ENCODE measurements at places on chromosomes 2 and 18.
A peak's percentile ranks its signal among the peaks of the same experiment; 100 is the strongest.

DNA sequence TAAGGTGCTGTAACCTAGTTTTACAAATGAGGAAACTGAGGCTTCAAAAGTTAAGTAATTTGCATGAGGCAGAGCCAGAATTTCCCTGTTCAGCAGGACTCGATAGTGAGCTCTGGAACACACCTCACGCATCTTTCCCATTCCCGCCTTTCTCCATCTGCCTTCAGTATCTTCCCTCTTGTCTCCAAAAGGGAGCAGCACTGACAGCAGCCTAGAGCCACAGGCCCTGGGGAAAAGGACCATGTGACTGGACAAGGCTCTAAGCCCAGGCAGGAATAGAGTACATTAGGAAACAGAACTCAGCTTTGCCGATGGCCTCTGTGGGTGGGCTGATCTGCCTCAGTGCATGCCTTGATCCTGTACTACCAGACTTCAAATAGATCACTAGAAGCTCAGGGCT is 21.5 kb downstream of the GPR155 start:
- DNase-seq = no peak

DNA sequence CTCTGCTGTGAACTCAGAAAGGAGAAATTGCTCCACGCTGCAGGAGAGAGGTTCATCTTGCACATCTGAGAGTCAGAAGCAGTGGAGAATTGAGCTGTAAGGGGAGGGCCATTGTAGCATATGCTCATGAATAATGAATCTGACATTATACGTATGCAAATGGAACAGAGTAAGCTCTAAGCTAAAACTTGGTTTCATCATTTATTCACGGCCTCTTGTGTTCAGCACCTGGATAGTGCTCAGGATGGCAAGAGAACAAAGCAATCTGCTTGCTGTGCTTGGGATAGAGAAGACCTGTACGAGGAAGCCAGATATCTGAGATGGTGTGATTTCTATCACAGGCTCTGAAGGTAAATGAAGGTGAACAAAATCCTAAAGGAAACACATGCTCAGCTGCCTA is 87.9 kb upstream of the GCFC2 start:
- no peak for DNase-seq

GRCh38 chr2:76678383-76679024 is 843.7 kb downstream of the LRRTM4 start:
- no peak for DNase-seq

GRCh38 chr2:26438526-26438925 is 36.8 kb downstream of the DRC1 start:
- no peak for DNase-seq

GRCh38 chr2:21220930-21221329 is 97.2 kb downstream of the TDRD15 start:
- DNase-seq = no peak

- no peak for DNase-seq
These were observed 172.0 kb upstream of the GALNT5 start for GRCh38 chr2:157085522-157085921.

- DNase-seq = peak; percentile 55
These were observed 68.6 kb downstream of the PTGR3 start for GRCh38 chr18:75140296-75140695.

GRCh38 chr2:33020883-33021282 is 74.1 kb downstream of the LTBP1 start:
- no peak for DNase-seq

DNA sequence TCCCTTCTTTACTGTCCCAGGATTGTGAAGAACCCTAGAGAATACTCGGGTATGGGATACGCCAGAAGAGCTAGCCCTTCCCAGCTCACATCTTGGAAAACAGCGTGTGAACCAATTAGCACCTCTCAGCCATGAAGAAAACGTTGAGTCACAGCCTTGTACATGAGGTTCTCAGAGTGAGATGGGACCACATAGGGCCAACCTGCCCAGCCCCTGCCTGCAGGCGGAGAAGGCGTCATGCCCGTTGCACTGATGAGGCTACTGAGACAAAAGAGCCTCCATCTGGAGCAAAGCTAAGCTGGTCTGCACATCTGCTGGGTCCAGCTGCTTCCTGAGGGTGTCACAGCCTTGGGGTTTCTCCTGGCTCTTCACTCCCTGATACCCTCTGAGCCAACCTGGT is 92.2 kb downstream of the LBH start:
- no peak for DNase-seq

GRCh38 chr2:209236377-209236776 is 187.5 kb upstream of the MAP2 start:
- no peak for DNase-seq

DNA sequence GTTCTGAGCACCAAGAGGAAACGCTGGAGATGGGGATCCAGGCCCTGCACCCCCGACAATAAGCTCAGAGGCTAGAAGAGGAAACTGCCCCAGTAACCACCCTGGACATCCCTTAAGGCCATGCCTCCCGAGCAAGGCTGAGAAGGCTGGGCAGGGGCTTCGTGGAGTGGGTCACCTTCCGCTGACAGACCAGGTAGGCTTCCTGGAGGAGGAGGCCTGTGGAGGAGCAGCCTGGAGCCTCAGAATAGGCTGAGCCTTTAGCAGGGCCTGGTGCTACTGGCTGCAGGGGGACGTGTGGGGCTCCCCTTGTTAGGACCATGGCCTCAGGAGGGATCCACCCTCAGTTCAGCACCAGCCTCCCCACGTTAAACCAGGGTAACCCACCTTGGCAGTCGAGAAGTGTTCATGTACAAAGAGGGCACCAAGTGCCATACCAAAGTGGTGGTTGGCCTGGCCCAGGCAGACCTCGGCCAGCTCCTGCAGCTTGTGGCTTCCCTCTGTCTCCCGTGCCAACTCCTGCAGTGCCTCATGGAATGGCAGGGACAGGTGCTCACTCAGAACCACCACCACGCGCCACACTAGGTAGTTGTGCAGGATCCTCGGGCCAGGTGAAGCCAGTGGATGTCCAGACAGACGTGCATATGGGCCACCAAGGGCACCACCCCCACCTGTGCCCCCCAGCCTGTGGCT is 28.5 kb upstream of the ALPP start:
- no peak for DNase-seq

Measured in coronary artery (tissue), 2 donors.